Upper lobe of right lung (tissue), 1 donor: ENCODE measurements at places on chromosomes 16 and 17.

- peak; percentile 92 for DNase-seq
Measured at GRCh38 chr17:64773836-64774761, 112.0 kb upstream of the SMURF2 start.

- no peak for DNase-seq
Measured at GRCh38 chr17:29740017-29740416, 117.3 kb upstream of the CORO6 start.

GRCh38 chr16:11379420-11379819 lies 34.2 kb downstream of the RMI2 start:
- DNase-seq = no peak

GRCh38 chr17:410543-411401 lies 58.2 kb upstream of the RPH3AL start:
- no peak for DNase-seq

DNA sequence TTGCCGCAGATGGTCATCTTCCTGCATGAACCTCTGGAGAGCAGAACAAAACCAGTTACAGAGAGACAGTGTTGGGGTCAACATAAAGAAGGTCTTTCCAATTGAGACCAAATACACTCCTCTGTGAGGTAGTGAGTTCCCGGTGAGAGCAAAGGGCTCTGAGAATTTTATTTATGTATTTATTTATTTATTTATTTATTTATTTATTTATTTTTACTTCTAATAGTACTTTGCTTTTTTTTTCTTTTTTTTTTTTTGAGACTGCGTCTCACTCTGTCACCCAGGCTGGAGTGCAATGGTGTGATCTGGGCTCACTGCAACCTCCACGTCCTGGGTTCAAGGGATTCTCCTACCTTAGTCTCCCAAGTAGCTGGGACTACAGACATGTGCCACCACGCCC lies 12.1 kb upstream of the COTL1 start:
- DNase-seq = no peak

DNA sequence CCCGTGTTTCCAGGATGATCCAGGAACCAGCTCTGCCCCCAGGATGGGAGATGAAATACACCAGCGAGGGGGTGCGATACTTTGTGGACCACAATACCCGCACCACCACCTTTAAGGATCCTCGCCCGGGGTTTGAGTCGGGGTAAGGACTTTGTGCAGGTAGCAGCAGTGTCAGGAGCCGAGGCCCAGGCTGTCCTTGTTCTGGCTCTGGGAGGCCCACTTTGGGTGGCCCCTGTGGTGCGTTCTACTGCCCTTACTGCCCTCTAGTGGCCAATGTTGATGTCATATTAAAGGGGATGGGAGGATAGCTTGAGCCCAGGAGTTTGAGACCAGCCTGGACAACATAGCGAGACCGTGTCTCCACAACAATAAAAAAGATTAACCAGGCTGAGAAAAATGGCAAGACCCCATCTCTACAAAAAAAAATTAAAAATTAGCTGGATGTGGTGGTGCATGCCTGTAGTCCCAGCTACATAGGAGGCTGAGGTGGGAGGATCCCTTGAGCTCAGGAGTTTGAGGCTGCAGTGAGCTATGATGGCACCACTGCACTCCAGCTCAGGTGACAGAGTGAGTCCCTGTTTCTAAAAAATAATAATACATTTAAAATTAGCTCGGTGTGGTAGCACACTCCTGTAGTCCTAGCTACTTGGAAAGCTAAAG lies 20.9 kb upstream of the CLEC18A start:
- no peak for DNase-seq

GRCh38 chr16:1052721-1053120 lies 19.8 kb upstream of the SSTR5 start:
- no peak for DNase-seq

- DNase-seq = no peak
Measured at GRCh38 chr16:1137604-1138003, 15.3 kb upstream of the CACNA1H start.

- peak; percentile 59 for DNase-seq
Measured at GRCh38 chr16:87507351-87508069, 14.7 kb upstream of the ZCCHC14 start.

DNA sequence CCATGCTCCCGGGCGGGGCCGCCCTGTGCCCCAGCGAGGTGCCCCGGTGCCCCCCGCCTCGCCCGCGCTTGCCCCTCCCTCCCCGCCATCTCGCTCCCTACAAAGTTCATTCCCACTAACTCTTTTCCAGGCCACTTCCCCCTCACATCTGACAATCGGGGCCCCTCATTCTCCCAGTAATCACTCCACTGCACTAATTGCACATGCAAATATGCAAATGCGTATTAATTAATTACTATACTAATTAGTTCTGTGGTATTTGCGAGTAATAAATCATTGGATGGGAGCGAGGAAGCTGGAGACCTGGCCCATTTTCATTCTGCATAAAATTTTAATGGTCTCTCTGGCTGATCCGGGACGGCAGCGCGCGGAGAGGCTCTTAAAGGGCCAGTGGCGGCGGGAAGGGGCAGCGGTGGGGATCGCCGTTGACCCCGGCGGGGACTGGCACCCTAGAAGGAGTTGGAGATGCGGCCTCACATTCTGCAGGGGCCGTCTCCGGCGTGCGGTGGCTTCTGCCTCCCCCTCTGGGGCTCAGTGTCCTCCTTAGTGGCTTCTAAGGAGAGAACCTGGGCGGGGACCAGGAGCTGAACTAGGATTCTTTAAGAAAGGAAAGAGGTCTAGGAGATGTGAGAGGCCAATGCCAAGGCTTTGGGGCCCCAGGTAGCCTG lies 8.4 kb upstream of the PPP1R1B start:
- DNase-seq = no peak

- DNase-seq = no peak
Measured at GRCh38 chr17:47676510-47677165, 17.3 kb upstream of the TBKBP1 start.

- DNase-seq = no peak
Measured at GRCh38 chr16:2206780-2207433, 1.7 kb downstream of the MLST8 start.

DNA sequence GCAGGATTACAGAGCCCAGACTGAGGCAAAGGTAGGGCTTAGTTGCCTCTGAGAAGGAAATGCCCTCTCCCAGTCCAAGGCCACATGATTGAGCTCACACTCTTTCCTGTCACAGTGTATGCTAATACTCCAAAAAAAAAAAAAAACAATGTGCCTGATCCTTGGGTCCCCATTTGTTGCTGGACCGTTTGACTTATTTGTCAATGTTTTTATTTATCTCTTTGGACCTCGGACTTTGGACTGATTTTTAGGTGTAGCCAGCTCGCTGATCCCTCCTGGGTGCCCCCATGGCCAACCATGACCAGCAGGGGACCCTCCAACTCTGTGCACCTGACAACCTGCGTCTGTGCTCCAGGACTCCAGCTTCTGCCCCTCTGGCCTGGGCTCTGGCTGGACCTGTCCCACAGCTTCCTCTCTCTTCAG lies 622 bp upstream of the CCL16 start:
- no peak for DNase-seq

DNA sequence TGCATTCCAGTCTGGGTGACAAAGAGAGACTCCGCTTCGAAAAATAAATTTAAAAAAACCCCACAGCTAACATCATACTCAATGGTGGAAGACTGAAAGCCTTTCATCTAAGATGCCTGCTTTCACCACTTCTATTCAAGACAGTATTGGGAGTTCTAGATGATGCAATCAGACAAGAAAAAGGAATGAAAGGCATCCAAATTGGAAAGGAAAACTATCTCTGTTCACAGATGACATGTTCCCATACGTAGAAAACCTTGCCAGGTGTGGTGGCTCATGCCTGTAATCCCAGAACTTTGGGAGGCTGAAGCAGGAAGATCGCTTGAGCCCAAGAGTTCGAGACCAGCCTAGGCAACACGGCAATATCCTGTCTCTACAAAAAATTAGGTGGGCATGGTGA lies 31.1 kb downstream of the RANBP10 start:
- no peak for DNase-seq

- no peak for DNase-seq
Measured at GRCh38 chr17:36149296-36149820, 27.1 kb downstream of the TBC1D3B start.

- DNase-seq = peak; percentile 73
Measured at GRCh38 chr16:4263504-4264436, 9.1 kb downstream of the TFAP4 start.

GRCh38 chr16:83272843-83273242 lies 534.9 kb upstream of the HSBP1 start:
- no peak for DNase-seq

GRCh38 chr17:34366529-34367107 lies 3.6 kb upstream of the CCL1 start:
- DNase-seq = no peak

DNA sequence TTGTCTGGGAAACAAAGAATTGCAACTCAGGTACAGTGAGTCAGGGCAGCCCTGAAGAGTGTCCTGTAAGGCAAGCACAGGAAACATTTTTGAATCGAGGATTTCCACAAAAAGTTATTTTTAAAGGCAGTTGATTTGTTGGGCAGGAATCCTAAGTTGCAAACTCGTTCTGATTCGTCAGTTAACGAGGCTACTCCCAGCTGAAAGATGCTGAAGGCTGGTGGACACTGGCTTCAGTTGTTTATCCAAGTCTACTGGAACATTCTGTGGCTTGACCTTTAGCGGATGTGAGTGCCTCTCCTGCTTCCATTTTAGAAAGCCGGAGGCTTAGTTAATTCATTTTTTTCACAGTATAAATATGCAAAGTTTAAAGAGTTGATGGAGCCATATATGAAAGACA lies 84.2 kb downstream of the KCNJ12 start:
- DNase-seq = no peak

- no peak for DNase-seq
Measured at GRCh38 chr16:87322833-87323726, 5.9 kb upstream of the C16orf95 start.

GRCh38 chr16:47999595-47999994 lies 156.2 kb downstream of the ABCC12 start:
- no peak for DNase-seq

DNA sequence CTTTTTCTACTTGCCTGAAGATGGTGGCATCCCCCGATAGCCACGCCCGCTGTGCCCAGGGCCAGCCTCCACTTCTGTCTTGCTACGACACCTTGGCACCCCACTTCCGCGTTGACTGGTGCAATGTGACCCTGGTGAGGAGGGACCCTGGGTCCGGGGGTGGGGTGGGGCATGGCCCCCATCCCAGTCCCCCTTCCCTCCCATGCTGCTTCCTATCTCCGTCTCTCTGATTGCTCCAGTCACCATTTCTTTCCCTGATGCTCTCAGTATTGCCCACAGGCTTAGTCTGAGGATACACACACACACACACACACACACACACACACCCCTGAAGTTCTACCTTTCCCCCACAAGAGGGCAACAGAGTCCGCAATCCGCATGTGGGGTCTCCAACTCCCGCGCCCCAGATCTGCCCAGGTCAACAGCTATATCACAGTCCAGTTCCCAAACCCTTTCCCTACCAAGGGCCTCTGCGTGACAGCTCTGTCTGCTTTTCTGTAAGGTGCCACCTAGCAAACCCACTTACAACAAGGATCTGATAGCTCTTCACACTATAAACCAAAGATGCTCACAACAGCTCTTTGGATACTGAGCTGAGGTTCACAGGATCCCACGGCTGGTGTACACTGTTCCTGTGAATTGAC lies 3.4 kb downstream of the SGCA start:
- DNase-seq = no peak

- DNase-seq = no peak
Measured at GRCh38 chr17:35006345-35006744, 26.0 kb downstream of the LIG3 start.

- DNase-seq = peak; percentile 88
Measured at GRCh38 chr17:72592242-72592966, 471.6 kb downstream of the SOX9 start.

GRCh38 chr17:14152721-14153120 lies 83.4 kb downstream of the COX10 start:
- no peak for DNase-seq

GRCh38 chr17:78852709-78853121 lies 12.1 kb upstream of the USP36 start:
- no peak for DNase-seq

DNA sequence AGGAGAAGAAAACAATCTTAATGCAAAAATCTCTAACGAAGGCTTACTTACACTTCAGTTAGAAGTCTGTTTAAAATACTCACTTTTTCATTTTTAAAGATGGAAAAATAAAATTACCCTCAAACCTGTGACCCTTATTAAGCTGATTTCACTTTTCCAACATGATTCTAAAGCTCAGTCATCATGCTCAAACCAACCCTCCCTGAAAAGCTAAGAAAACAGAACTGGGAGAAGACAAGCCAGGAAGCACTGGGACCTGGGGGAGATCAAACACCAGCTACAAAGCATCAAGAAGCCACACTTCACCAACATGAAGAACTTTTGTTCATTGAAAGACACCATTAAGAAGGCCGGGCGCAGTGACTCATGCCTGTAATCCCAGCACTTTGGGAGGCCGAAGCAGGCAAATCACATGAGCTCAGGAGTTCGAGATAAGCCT lies 88.8 kb downstream of the LITAF start:
- no peak for DNase-seq

DNA sequence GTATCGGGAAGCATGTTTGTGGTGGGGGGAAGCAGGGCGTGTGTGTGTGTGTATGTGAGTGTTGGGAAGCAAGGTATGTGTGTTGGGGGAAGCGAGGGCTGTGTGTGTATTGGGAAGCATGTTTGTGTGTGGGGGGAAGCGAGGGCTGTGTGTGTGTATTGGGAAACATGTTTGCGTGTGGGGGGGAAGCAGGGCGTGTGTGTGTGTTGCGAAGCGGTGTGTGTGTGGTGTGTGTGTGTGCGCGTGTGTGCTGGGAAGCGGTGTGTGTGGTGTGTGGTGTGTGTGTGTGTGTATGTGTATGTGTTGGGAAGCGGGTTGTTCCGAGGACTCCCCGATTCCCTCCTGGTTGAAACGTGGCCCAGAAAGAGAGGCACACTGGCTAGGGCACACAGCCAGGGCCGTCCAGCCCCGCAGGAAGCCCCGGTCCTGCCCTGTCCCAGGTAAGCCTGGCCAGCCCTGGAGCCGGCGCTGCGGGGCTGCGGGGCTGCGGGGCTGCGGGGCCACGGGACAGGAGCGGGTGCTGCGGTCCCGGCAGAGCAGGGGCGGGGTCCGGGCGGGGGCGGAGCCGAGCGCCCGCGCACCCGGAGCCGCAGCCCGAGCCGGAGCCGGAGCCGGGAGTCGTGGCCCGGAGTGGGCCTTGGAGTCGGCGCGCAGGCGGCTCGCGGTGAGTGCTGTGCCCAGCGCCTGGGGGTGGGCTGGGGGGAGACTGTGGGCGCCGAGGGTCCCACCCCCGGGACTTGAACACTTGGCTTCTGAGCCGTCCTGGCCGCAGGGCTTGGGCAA lies at the start of gene NOD2:
TSS of gene NOD2 (plus strand) at position 608 of the 783 bp plus-strand sequence. CDS start 5,890 bp downstream, outside the sequence.
- no peak for DNase-seq

- no peak for DNase-seq
Measured at GRCh38 chr17:78598013-78598471, 20.8 kb upstream of the DNAH17 start.

GRCh38 chr17:4357030-4357628 lies 9.3 kb downstream of the UBE2G1 start:
- no peak for DNase-seq

- DNase-seq = no peak
Measured at GRCh38 chr16:11177578-11178160, 78.3 kb downstream of the SOCS1 start.
